ENCODE measurements at places on chromosomes 1 and 21.
A peak's percentile ranks its signal among the peaks of the same experiment; 100 is the strongest.

GRCh38 chr1:44881011-44881632 lies 38.1 kb upstream of the PTCH2 start:
- DNase-seq, result no peak

GRCh38 chr1:3774946-3775489 lies 2.5 kb downstream of the SMIM1 start:
- DNase-seq, result no peak

GRCh38 chr1:182366596-182366995 lies 25.0 kb downstream of the GLUL start:
- DNase-seq, result no peak

DNA sequence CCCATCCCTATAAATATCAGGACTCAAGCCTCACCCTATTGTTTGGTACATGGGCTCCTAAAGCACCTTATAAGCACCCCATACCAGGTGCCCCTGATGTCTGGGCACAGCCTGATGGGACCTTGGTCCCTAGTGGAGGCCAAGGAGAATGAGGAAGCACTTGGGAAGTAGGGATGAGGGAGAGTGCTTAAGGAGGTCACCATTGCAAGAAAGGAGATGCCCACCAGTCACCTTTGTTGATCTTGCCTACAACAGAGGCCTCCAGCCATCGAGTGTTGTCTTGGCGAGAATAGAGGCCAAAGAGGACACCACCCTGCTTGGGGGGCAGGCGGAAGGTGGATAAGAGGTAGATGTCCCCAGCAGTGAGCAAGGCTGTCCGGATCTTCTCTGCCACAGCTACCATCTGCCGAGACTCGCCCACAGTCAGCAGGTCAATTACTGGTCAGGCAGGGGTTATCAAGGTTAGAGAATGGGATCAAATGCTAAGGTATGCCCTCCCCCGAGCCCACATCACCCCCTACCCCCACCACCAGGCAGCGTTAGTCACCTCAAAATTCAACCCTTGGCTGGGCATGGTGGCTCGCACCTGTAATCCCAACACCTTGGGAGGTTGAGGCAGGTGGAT lies 1.6 kb downstream of the THBS3 start:
- no peak for DNase-seq

DNA sequence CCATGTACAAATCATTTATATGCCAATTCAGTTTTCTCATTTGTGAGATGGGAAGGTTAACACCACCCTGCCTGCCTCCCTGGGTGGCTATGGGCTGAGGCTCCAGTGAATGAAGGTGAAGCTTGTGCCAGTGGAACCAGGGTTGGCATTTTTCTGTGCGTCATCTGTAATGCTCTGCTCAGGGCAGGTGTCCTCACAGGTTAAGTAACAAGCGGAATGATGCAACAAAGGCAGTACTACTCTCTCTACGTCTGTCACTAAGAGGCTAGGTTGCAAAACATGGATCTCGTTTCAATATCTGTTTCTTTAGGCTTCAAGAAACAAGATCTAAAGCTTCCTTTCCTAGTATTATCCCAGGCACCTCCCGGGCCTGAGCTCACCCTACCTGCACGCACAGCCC lies 67.0 kb upstream of the ZNF648 start:
- no peak for DNase-seq

DNA sequence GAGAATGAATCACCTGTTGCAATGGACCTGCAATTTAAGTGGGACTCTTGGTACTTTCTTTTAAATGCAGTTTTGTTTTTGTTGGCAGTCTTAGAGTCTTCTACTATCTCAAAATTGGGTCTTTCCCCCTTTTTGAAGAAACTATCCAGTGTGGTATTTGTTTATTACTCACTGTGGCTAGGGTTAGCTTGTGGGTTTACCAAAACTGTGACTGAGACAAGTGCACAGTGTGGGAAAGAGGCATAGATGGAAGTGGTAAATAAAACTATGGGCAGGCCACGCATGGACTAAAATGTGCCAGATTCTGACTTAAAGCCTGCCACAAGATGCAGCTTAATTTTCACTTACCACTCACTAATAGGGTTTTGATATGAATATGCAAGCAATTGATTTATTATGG lies 1441.7 kb downstream of the PLA2G4A start:
- no peak for DNase-seq

GRCh38 chr1:192516776-192517297 lies 58.7 kb upstream of the RGS1 start:
- DNase-seq, result no peak

DNA sequence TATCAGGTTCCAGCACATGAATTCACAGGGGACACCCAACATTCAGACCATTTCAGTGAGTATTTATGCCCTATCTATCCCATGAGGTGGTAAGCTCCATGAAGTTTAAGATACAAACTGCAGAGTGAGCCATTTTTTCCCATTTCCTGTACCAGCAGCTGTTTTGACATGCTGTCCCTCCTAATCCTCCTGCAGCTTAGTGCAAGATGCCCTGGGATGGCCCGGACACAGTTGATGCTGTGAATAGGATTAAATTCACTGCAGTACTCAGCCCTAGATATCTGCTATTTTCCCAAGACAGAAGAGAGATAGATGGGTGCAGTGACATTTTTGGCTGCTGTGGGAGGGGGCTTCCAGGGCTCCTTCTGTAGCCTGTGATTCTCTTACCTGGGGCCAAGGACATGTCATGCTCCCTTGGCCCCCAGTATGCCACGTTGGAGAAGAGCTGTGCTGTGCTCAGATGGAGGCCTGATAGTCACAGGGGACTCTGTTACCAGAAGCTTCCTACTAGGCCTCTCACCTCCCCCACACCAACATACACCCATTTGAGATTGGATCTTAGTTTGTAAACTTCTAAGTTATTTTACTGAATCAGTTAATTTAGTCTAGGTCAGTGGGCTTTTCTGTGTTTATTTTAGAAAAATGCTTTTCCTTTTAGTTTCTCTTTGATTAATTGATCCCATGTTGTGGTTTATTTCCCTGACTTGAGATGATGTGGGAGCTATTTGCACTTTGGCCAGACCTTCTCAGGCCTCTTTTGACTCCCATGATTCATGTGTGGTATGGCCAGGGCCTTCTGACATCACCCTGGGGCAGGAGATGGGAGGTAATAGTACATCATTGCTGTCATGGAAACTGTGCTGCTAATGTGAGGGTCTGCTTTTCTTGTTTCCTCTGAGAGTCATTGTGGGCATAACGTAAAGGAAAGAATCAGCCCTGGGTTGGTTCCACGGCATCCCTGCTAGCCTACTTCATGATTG lies 92.6 kb downstream of the ST3GAL3 start:
- DNase-seq, result no peak

GRCh38 chr1:40243351-40243750 lies 4.4 kb upstream of the TMCO2 start:
- no peak for DNase-seq

DNA sequence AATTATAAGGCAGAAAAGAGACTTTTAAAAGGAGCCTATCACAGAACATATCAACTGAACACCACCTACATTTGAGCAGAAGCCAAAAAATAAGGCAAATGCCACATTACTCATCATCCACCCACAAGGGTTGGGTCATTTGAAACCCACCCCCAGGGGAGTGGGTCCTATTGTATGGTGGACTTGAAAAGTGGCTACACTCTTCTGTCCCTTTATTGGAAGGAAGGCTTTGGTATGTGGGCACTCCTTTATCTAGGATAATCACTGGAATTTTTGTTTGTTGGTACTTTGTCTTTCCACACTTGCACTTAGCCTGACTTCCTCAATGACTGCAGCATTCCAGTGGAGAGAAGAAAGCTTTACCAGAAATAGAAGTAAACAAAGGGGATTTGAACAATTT lies 157.2 kb upstream of the COL11A1 start:
- no peak for DNase-seq

- DNase-seq, result no peak
These were observed 35.4 kb downstream of the VPS45 start for GRCh38 chr1:150102986-150103385.

- peak; percentile 45 for DNase-seq
These were observed 26.3 kb upstream of the IER5 start for GRCh38 chr1:181061891-181062835.

DNA sequence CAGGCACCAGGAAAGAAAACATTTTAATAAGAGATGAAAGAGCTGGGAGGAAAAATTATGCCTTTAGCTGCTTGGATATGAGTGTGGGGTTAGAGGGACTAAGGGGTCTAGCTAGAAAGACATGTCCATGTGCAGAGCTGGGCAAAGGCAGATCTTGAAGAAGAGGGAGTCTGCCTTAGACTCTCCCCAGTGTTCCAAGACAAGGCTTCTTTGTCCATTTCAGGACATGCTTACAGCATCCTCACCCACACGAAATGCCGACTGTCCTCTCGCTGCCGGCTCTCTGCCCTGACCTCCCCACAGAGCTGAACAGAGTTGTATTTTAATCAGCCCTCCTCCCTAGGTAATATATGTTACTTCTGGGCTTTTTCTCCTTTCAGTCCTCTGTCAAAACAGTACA lies 100.7 kb upstream of the ATP1B1 start:
- no peak for DNase-seq

GRCh38 chr21:32003411-32003810 lies 130.6 kb downstream of the HUNK start:
- DNase-seq, result no peak

DNA sequence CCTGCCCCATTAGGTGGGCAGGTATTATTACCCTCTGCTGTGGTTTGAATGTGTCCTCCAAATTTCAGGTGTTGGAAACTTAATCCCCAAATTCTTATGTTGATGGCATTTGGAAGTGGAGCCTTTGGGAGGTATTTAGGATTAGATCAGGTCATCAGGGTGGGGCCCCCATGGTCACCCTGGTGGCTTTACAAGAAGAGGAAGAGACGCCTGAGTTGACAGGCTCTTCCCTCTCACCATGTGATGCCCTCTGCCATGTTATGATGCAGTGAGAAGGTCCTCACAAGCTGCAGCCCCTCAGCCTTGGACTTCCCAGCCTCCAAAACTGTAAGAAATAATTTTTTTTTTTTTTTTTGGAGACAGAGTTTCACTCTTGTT lies 8.8 kb upstream of the THEMIS2 start:
- DNase-seq, result no peak

DNA sequence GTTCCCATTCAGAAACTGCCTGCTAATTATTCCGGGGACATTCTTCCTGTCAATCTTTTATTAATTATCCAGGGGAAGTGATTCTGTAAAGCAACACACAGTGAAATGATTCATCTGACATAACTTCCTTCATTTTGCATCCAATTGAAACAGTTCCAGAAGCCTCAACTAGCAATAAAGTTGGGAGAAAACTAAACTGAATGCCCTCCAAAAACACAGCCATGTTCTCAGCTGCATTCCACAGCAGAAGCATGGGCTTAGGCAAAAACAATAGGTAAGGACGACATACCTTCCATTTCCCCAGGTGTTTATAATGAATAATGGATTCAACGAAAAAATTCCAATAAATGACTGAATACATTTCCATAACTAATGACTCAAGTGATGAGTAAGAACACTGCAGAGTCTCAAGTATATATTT lies 36.9 kb upstream of the TARBP1 start:
- no peak for DNase-seq

DNA sequence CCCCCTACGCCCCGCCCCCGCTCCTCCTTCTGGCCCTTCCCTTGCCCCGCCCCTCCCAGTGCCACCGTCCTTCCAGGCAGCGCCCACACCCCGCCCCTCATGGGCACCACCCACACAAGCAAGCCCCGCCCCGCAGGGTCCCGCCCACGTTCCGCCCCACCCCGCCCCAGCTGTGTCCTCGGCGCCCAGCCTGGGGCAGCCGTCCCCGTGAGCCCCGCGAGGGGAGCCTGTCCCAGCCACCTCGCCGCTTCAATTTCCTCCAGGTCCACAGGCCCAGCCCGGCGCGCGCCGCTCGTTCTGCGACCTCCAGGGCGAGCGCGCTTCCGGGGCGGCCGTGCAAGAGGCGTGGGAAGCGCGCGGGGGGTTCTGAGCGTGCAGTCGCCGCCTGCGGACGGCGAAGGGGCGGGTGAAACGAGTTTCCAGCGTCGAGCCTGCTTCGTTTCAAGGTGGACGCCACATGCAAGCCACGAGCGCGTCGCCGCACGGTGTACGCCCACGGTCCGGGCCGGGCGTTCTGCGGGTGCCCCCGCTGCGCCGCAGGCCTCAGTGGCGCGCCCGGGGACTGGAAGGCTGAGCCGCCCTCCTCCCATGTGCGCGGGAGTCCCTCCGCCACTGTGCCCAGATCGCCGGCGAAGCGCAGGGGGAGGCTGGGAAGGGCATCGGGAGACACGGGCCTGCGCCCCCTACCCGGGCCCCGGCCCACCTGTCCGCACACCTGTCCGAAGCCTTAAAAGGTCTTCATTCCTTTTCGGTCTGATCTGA lies 10.8 kb upstream of the FAAP20 start:
- peak; percentile 89 for DNase-seq

GRCh38 chr1:58312461-58312860 lies 234.1 kb downstream of the OMA1 start:
- DNase-seq, result no peak

DNA sequence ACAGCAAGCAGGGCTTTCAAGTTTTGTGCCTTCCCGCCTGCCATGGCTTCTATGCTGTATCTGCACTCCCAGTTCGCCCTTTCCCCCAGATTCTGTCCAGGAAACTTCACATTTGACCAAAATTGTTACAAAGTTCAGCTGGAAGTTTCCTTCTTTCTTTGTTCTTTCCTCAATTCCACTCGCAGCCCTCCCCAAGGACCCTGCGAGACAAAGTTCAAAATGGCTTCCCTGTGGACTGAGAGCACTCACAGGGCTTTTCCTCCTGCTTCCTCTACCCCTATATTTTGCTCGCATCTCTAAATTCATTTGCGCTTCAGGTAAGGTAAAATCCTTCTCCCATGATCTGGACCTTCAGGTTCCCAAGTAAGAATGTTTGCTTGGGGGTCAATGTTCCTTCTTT lies 1348.4 kb upstream of the B3GALT2 start:
- DNase-seq, result no peak

- DNase-seq, result no peak
These were observed 62.3 kb upstream of the ADARB1 start for GRCh38 chr21:45011911-45012661.

GRCh38 chr1:24557711-24558131 lies 1.8 kb downstream of the NCMAP start:
- no peak for DNase-seq

- DNase-seq, result no peak
These were observed 181.1 kb downstream of the IGSF21 start for GRCh38 chr1:18288722-18289121.

GRCh38 chr1:33902486-33903209 lies 38.8 kb downstream of the HMGB4 start:
- DNase-seq, result no peak

- DNase-seq, result no peak
These were observed 751.0 kb downstream of the MRPL39 start for GRCh38 chr21:24856326-24856725.

DNA sequence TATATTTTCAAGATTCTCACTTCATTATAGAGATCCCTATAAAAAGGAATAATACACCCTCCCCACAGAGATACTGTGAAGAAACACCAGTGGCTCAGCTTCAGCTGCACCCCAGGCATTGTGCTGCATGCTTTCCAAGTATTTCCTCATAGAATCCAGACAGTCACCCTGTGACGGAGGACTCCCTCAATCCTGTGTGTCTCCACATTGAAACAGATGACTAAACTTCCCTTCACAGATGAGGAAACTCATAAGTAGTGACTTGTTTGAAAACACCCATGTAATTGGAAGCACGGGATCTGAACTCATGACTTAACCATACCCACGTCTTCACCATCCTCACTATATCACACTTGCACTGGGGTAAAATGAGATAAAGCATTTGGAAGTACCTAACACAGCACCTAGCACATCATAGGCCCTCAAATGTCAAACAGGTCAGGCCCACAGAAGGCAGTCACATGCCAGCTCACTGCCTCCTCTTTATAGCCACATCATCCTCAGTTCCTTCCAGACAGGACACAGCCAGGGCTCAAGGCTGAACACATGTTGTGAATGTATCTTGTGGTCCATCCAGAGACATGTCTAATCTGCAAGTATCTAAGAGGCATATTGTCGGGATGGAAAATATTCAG lies 55.2 kb downstream of the GPR161 start:
- no peak for DNase-seq

- DNase-seq, result no peak
These were observed 243.0 kb downstream of the SLC45A1 start for GRCh38 chr1:8560611-8561544.

Data from activated CD4-positive, CD25-positive, alpha-beta regulatory T cell treated with anti-CD3 and anti-CD28 coated beads, Interleukin-2, amount 50 U/mL, for 72 hours (primary cell).